ENCODE measurements at places on chromosomes 3 and 15. TPM values are rescaled to one million over a fixed set of nuclear protein-coding genes. Genes with fewer than 3 reads are reported as not detected.

DNA sequence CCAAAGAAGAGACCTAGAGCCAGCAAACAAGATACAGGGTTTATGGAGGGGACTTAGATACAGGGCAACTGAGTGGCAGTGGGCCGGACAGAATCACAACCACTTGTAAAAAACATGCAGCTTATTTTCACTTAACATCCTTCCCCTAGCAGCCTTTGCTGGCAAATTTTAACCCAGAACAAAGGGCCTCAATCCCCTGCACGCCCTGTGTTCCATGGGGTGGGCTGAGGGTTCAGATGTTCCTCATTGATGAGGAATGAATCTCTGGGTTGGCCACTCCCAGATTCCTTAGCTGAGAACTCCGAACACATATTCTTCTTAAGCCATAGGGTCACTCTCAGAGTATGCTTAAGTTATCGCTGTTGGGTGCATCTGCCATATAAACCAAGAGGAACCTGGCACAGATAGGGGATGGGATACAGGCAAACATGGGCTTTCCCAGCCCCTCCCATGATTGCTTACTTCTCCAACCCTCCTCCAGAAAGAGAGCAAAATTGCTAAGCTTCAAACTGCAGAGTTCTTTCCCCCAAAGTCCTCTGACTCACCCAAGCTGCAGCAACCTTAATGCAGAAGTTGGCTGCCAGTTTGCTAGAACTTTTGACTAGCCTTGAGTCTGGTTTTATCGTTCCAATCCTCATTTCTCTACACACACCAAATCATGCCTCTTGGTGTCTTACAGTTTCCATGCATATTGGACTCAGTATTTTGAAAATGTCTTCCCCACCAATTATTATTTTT lies 146.9 kb downstream of the CD47 start:
- DNase-seq, result no peak

The SEMA3G gene
- 4.4 TPM for total RNA-seq

The NPAP1 gene
- 0.37 TPM for total RNA-seq

The SI gene
- not detected for total RNA-seq

DNA sequence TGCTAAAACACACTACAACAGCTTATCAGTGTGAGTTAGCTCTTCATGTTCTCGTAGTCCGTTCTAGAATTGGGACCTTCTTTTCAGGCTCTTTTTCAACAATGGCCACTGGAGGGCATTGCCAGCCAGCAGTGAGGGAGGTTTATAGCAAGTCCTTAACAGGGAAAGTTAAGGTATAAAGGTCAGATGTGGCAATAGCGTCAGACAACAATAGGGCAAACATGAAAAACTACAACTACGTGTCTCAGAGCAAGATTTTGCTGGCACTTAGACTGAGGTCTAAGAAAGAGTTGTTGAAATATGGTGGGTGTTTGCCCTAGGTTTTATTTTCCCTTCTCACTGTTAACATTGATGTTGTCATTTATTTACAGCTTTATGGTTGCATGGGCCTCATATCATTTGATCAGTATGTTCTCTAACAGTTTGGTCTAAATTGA lies 161.4 kb downstream of the GMNC start:
- no peak for DNase-seq

GRCh38 chr3:132029182-132029902 lies 5.5 kb downstream of the CPNE4 start:
- peak; percentile 84 for DNase-seq

The IGDCC3 gene
- total RNA-seq, result 4.7 TPM

GRCh38 chr3:196585044-196585757 lies 16.7 kb downstream of the FBXO45 start:
- DNase-seq, result no peak

DNA sequence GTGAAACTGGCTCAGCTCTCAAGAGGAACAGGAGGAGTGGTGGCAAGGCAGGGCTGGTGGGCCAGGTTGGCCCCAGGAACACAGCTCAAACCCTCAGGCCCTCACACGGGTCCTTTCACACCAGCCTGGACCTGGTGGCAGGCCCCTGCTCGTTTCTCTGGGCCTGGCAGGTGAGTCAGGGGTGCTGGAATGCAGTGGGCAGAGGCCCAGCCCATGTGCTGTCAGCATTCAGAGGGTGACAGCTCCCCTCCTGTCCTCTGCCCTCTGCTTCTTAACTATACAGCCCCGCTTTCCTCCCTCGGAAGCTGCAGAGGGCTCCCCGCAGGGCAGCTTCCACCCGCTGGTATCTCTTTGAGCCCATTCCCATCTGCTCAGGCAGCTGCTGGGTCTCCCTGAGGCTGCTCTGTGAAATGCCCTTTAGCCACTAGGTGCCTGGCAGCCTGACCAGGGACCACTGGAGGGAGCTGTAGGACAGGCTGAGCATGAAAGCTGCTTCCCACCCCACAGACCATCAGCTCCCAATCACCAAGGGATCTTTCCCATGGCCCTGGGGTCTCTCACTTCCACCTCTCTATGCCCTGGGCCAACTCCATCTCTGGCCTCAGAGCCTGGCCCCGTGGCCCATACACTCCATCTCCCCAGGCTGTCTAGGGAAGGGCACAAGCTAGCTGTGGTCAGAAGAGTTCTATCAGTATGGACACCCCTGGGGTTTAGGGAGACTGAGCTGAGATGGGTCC lies 24.8 kb downstream of the SHF start:
- DNase-seq, result peak; percentile 69

- DNase-seq, result no peak
These were observed 7.7 kb upstream of the AADACL2 start for GRCh38 chr3:151726016-151726415.

DNA sequence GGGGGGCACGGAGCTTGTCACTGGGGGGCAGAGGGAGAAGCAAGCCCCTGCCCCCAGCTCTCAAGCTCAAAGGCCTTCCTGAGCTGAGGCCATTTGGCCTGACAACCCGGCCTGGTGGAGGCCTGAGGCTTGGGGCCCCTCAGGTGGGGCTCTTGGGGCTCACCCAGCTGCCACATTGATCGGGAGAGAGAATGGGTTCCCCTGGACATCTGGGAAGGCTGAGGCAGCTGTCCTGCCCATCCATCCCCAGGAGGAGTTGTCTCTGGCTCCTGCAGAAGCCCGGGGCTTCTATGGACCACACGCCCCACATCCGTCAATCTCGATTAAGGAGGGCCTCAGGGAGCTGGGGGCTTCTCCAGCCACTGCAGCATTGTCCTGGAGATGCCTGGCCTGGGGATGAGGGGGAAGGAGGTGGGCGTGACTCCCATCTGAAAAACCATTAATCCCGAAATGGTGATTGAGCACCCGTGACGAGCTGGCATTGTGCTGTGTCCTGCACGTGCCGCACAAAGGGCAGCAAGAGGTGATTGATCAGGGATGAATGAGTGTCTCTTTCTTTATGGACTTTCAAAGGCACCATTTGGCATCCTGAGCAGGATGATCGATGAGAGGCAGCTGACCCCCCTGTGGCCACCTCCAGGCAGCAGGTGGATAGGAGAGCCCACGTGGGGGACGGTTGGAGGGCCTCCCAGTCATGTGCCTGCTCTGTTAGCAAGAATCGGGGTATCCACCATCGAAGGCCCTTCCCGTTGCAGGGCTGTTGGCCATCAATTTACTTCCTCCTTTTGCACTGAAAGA lies 17.2 kb upstream of the CRABP1 start:
- DNase-seq, result no peak

DNA sequence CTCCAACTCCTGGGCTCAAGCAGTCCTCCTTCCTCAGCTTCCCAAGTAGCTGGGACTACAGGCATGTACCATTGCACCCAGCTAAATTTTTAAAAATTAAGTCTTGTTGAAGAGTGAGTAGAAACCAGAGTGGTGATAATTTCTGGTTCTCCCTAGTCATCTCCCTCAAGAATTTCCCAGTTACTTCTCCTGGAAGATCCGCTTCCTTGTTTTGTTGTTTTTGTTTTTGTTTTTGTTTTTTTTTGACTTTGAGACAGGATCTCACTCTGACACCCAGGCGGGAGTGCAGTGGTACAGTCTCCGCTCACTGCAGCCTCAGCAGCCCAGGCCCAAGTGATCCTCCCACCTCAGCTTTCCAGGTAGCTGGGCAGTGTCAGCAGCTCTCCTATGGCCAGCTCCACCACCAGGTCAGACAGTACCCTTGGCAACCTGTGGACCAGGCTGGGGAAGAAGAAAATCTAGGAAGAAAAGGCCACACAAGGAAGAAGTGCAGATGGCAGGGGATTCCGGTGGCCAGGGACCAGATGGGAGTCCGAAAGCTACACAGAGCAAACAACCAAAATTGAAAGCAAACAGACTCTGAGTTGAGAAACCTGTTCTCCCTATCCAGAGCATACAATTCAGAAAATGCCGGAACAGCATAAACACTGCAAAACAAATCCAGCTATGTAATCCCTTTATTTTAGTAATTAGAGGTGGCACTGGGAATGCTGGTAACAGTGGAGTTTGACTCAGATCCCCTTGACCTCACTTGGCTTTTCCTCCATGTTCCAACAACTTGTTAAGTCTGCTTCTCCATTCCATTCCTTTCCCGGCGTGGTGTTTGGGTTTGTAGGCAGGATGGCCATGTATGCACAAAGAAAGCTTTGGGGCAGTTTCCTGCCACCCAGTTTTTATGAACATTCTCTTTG lies 266.6 kb upstream of the CTDSPL start:
- DNase-seq, result no peak

- DNase-seq, result no peak
These were observed 249.9 kb upstream of the ST8SIA2 start for GRCh38 chr15:92143765-92144164.
